Activated naive CD4-positive, alpha-beta T cell treated with Interleukin-2 at 50 U/mL for 16 hours (primary cell): ENCODE measurements at places on chromosomes 16 and 17.
A peak's percentile ranks its signal among the peaks of the same experiment; 100 is the strongest.

GRCh38 chr17:41125064-41125463 lies 1.1 kb upstream of the KRTAP4-12 start:
- no peak for DNase-seq

- DNase-seq: no peak
Measured at GRCh38 chr17:63491413-63491812, 14.6 kb downstream of the ACE start.

DNA sequence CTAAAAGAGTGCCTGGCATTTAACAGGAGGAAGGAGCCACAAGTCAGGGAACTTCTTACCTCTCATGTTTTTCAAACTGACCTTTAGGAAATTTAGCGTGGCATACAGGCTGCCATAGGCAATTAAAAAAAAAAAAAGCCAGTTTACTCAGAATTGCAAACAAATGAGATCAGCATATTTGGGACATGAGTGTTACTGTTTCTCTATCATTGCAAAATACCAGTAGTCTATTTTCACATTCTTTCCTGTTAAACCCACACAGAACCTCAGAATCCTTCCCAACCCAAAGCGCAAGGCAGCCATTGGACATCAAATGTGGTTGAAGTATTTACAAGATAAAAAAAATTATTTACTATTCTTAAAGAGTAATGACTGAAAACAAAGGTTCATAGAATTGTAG lies 366.4 kb upstream of the DYNLRB2 start:
- DNase-seq: no peak

GRCh38 chr17:55524440-55525220 lies 13.4 kb upstream of the SMIM36 start:
- DNase-seq: no peak

DNA sequence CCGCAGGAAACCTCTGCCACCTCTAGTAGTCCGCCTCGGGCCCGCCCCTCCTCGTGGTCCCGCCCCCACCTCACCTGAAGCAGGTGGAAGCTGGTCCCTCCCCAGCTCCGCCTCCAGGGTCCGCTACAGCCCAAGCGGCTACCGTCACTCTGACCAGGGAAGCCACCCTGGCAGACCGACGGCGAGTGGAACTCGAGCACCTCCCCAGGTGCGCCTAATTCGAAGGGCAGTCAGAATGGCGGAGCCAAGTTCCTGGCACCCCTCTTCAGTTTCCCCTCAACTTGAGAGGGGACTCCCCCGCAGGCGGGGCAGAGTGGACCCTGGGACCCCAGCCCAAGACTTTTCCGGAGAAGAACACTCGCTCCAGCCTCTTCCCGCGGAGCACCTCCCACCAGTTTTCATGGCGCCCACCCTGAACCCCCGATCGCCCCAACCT lies 507 bp downstream of the FHOD1 start:
- DNase-seq: no peak

DNA sequence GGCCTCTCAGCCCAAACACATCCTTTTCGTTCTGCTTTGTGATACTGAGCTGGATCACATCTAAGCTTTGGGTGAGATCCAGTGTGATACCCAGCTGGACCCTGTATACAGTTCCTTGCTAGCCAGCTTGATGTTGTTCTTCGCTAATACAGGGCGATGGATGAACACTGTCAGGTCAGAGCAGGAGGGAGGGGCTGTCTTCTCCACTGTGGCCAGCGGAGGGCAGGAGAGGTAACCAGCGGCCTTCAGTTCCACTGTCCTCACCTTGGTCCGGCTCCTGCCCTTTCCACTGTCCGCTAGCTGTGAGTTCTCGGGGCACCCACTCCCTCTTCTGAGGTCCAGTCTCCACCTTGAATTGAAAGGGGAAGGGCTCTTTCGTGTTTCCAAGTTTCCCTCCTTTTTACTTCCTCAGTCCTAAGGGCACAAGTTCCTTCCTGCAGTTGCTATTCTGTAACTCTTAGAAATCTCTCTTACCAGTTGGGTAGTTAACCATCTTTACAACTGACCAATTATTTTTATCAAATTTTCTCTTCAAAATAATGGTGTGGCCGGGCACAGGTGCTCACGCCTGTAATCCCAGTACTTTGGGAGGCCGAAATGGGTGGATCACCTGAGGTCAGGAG lies 3.0 kb upstream of the ZNF213 start:
- DNase-seq: peak; percentile 46

GRCh38 chr17:56744721-56745120 lies 89.0 kb downstream of the C17orf67 start:
- no peak for DNase-seq

GRCh38 chr17:27478901-27479538 lies 22.8 kb downstream of the KSR1 start:
- no peak for DNase-seq

DNA sequence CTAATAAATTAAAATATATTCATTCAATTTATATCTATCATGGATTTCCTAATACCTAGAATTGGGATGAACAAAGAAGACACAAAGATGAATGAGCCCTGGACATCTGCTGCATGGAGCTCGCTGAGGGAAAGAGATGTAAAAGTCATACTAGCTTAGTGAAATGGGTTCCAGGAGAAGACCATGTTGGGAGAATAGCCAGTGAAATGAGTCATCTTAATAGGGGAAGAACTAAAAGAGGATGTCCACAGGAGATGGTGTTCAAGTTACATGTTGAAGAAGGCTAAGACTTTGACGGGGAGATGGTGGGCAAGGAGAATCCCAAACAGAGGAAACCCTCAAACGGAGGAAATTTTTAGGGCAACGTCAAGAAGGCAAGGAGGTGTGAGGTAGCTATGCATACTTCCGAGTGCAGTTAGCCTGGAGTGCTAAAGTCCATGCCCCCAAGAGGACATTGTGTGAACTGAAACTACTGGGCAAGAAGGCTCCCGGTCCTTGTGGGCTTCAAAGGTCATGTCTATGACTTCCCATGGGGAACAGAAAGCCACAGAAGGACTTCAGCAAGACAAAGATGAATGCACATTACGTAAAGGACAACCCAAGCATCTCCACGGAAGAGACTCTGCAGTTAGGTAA lies 220.5 kb upstream of the CDH11 start:
- no peak for DNase-seq

GRCh38 chr17:29116804-29117753 lies 63.1 kb downstream of the MYO18A start:
- DNase-seq: peak; percentile 82

- no peak for DNase-seq
Measured at GRCh38 chr17:46179375-46179999, 13.7 kb downstream of the KANSL1 start.

- DNase-seq: no peak
Measured at GRCh38 chr17:55219934-55220333, 44.8 kb upstream of the HLF start.

GRCh38 chr16:88859381-88860091 lies 2.6 kb downstream of the TRAPPC2L start:
- no peak for DNase-seq

DNA sequence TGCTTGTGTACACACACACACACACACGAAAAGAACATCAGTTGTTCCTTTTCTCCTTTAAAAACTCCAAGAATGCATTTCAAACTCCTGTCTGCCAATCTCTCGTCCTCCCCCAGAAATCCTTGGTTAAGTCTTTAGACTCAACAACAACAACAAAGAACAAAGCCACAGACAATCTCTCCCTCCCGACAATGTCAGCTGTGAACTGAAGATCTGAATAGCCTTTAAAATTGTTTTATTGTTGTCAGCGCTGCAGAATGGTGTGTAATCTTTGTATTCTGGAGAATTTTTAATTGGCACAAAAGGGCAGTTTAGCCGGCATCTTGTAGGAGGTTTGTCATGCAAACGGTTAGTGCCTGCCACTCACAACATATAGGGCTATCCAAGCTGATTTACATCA lies 219.5 kb downstream of the MSI2 start:
- no peak for DNase-seq

GRCh38 chr16:59697236-59697635 lies 963.1 kb upstream of the GOT2 start:
- no peak for DNase-seq

- DNase-seq: no peak
Measured at GRCh38 chr17:57629470-57629869, 115.6 kb downstream of the CCDC182 start.

DNA sequence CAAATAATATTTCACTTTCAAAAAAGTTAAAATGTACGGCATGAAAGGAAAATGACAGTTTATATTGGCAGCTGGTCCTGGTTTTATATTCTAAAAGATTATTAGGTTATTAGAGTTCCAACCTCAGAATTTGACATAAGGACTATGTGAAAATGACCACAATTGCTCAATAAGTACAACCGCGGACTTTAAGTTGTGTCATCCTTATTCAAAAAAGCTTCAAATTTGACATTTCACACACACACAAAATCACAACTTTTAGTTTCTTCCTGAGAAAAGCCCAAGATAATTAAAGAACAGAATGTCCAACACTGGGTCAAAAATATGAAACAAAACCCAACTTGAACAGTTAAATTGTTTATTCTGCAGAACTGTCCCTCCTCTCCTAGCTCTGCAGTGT lies 133.2 kb upstream of the AXIN2 start:
- DNase-seq: no peak

DNA sequence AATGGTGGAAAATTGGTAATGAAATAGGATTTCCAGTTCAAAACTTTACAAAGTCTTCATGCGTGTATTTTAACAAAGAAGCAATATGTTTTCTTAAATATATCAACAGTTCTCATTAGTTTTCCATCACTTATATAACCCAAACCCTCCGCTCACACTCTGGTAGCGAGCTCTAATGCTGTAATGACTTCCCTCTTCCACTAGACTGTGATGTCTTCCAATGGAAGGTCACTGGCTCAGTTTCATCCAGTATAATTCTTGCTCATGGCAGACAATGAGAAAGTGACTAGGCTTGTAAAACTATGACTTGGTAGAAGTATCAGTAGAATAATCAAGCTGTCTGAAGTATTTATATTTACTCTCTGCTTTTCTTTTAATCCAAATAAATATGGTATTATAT lies 32.8 kb downstream of the NETO2 start:
- no peak for DNase-seq

DNA sequence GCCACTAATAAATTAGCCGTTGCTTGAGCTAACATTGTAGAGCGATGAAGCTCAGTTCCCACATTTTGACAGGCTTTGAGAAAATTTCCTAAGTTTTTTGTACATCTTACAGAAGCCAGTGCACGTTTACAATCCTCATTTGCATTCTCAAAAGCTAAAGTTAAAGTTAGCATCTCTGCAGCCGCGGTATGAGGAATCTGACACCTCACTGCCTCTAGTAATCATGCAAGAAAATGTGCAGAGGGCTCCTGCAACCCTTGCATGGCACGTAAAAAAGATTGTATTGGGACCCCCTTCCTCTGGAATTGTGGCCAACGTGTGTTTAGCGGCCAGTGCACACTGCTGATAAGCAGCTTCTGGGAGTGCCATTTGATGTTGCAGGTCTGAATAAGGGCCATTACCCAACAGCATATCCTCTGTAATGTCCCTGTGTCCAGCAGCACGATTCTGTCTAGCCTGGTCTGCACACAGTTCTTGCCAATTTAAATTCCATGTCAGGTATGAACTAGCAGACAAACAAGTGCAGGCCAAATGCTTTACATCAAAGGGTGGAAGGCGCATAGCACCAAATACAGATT lies 12.4 kb upstream of the ZNF689 start:
- no peak for DNase-seq

DNA sequence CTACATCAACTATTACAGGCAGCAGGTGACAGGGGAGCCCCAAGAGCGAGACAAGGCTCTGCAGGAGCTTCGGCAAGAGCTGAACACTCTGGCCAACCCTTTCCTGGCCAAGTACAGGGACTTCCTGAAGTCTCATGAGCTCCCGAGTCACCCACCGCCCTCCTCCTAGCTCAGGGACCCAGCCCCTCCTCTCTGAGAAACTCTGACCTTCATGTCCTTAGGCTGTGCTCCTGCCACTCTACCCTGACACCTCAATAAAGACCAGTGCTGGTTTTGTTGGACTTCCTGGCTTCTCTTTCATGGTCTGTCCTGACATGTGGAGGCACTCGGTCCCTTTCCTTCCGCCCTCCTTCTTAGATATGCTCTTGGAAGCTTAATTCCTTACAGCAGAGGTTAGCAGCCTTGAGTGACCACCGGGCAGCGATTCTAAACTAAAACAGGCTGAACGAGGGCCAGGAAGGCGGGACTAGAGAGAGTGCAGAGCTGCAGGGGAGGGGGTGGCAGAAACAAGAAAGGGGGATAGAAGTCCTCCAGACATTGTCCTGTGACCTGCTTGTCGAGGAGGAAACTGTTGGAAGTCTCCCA lies 915 bp downstream of the AHSP start:
- no peak for DNase-seq

GRCh38 chr16:80687606-80688005 lies 116.8 kb downstream of the CDYL2 start:
- no peak for DNase-seq

DNA sequence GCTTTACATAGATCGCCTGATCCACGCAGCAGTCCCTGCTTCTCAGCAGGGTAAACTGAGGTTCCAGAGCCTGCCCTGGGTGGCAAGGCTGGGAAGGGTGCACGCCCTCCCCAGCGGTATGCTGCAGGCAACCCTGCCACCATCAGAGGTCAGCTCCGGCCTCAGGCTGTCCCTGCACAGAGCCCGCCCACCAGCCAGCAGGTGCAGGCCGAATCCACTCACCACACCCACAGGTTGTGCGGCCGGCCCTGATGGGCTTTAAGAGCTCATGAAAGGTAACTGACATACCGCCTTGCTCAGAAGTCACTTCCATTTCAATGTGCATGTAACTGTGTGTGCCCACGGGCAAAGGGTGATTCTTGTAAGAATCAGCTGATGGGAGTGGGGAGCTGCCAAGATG lies 7.1 kb downstream of the RBFOX3 start:
- no peak for DNase-seq
